Caki2 (cell line): ENCODE measurements at places on chromosomes 4 and X. TPM values are rescaled to one million over a fixed set of nuclear protein-coding genes. Genes with fewer than 3 reads are reported as not detected.
A peak's percentile ranks its signal among the peaks of the same experiment; 100 is the strongest.

The HSFX3 gene
- not detected in 2 replicates for total RNA-seq

The MSX1 gene
- total RNA-seq = 2.6 and 9.0 TPM in 2 replicates

The BEND2 gene
- total RNA-seq = not detected in 2 replicates

The SPATA4 gene
- not detected in 2 replicates for total RNA-seq

The STARD8 gene
- 2.4 and 4.3 TPM in 2 replicates for total RNA-seq

The MEPE gene
- total RNA-seq = not detected in 2 replicates

The USO1 gene
- 25.5 and 28.1 TPM in 2 replicates for total RNA-seq

The JADE3 gene
- 8.5 and 14.5 TPM in 2 replicates for total RNA-seq

The AMER1 gene
- total RNA-seq = 0.29 and 0.84 TPM in 2 replicates

The SLC38A5 gene
- total RNA-seq = 2.5 TPM in 1 of 2 replicates, not detected in the other

The CCSER1 gene
- total RNA-seq = 0.98 and 2.3 TPM in 2 replicates

The VCX2 gene
- not detected in 2 replicates for total RNA-seq

The SPANXC gene
- total RNA-seq = not detected in 2 replicates

The SLC10A4 gene
- total RNA-seq = not detected in 2 replicates

The MUC7 gene
- total RNA-seq = not detected in 2 replicates

The WAS gene
- 2.7 TPM in 1 of 2 replicates, not detected in the other for total RNA-seq

- no peak for DNase-seq
Observed at GRCh38 chrX:23888887-23889501, 18.7 kb downstream of the APOO start.

GRCh38 chrX:113222305-113222704 lies 381.7 kb upstream of the AMOT start:
- no peak for DNase-seq

DNA sequence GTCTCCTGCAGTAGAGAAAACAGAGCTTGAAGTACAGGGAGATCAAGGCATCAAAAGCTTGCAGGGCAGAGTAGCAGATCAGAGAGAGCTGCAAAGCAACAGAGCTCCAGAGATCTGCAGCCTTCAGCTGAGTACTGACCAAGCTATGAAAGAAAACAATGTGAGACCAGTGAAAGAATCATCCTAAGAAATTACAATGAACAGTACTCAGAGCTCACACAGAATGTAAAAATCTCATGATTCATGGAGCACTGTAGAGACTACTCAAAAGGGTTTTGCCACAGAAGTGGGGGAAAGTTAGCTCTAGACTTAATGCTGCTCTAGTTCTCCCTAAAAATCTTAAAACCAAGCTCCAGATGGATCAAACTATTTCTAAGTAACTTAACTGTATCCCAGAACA lies 80.0 kb upstream of the MAB21L2 start:
- DNase-seq = no peak

GRCh38 chrX:45794995-45795337 lies 594.3 kb upstream of the DIPK2B start:
- DNase-seq = no peak

DNA sequence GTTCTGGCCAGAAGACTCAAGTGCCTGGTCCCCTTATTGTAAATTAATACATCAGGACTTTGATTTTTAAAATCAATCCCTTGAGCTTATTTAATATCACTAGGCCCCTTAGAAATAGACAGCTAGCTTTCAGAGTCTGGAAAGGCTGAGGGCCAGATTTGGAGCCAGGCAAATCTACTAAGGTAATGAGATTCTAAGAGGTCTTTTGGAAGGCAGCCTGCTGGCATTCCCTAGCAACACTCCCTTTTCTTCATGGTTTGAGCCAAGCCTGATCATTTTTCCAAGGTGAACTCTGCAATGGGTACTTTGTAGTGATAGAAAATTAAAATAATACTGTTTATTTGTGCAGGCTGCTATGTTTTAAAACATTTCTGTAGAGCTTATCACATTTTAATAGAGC lies 378.5 kb downstream of the FAT4 start:
- DNase-seq = no peak

DNA sequence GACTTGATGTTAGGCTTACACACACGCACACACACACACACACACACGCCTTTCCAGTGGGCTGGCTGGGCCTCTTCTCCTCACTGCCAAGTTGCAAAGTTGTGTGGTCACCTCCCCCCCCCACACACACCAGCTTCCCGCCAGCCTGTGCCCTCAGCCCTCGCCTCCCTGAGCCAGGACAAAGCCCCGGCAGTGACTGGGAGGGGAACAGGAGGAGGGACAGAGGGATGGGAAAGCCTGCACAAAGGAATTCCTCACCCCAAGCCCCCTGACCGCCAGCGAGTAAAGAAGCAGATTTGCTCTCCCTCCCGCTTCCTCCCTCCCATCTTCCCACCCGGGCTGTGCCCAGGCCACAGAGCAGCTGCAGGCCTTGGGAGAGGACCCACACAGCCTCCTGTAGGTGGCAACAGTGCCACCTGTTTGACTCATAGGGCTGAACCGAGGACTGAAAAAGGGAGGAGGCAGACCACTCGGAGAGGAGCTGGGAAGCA lies at the start of gene GDPD2:
TSS of gene GDPD2 (plus strand) at position 464 of the 491 bp plus-strand sequence. CDS start 1,671 bp downstream, outside the sequence.
- DNase-seq = peak; percentile 20

- no peak for DNase-seq
Observed at GRCh38 chrX:151505796-151506195, 57.7 kb upstream of the PASD1 start.

DNA sequence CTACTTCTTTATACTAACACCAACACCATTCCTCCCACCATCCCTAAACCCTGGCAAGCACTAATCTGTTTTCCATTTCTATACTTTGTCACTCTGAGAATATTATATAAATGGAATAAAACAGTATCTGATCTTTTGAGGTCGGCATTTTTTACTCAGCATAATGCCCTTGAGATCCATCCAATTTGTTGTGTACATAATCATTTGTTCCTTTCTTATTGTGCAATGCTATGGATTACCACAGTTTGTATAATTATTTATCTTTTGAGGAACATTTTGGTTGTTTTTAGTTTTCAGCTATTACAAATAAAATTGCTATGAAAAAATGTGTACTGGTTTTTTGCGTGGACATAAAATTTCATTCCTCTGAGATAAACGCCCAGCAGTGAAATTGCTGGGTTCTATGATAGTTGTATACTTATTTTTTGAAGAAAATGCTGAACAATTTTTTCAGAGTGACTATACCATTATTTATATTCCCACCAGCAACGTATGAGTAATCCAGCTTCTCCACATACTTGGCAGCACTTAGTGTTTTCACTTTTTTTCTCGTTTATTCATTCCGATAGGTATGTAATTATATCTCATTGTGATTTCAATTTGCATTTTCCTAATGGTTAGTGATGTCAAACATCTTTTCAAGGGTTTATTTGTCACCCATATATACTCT lies 154.3 kb upstream of the DCAF8L1 start:
- no peak for DNase-seq

DNA sequence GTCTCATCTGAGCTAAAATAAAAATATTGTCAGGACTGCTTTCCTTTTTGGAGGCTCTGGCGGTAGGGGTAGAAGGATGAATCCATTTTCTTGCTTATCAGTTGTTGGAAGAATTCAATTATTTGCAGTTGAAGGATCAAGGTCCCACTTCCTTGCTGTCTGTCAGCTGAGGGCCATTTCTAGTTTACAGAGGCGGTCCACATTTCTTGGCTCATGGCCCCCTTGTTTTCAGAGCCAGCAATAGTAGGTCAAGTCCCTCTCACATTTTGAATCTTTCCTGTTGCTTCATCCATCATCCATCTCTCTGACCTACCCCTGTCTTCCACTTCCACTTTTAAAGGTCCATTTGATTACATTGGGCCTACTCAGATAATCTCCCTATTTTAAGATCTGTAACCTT lies 1099.3 kb upstream of the DIAPH2 start:
- no peak for DNase-seq

DNA sequence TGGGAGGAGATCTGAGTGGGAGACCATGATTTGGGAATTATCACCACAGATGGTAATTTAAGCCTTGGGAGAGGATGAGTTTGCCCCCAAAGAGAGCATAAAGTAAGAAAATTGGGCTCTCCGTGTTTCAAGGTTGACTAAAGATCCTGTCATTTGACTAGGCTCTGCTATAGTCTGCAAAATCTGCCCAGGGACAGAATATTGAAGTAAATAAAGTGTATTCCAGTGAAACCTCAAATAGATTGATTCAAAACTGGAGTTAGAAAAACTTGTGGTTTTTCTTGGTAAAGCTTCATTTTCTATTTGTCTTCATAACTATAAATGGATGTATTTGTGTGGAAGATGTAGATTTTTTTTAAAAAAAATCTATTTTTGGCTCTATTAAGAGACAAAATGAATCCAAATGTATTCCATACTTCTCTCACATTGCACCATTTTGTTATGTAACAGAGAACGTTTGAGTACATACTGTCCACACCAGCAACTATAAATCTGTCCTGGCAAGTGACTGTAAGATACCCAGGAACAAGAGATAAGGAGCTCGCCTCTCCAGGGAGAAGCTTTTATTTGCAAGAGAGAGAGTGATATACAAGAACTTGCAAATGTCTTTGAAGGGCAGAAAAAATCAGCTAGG lies 170.2 kb downstream of the CBR4 start:
- DNase-seq = no peak

- DNase-seq = peak; percentile 35
Observed at GRCh38 chr4:41692717-41693345, 55.7 kb downstream of the PHOX2B start.

GRCh38 chr4:1821679-1822567 lies 28.8 kb downstream of the FGFR3 start:
- DNase-seq = no peak

DNA sequence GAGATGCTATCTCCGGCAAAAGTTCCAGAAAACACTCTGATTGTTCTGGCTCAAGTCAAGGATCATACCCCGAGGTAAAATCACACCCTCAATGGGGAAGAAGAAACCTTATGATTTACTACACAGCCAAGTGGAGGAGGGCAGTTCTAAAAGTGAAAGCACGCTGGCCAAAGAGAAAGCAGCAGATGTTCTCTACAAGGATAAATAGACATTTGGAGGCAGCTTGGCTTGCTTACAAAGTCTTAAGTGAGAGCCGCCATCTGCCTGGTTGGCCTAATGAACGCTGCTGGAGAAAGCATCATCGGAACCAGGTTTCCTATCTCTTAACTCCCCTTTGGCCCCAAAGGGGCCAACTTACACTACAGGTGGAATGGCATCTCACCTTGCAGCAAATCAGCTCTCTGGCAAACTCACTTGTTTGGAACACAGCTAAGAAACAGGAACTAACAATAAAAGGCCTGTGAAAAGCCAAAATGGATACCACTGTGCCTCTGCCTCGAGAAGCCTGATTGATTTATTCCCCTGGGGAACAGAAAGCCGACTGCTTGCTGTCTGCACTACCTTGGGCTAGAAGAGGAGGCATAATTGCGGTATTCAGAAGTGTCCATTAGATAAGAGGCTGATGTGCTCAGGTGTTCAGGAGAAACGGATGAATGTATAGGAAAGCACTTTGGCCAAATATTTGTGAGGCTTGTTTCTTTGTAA lies 22.8 kb downstream of the FRAS1 start:
- DNase-seq = no peak

DNA sequence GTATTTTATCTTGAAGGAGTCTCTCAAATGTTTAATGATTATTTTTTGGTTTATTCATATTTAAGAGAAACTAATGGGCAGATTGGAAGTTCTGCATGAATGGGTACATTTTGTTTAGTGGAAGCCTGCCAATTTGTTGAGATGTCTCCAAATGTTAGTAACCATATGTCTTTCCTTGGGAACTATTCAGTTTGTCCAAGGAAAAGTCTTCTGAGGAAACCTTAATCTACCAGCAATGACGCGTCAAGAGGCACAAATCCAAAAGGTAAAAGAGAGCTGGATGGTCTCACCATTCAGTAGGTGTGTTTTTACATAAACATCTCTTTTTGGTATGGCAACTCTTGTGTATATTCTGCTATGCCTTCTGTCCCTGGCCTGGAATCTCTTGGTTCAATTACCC lies 37.4 kb upstream of the NDST3 start:
- no peak for DNase-seq

- DNase-seq = no peak
Observed at GRCh38 chrX:44898411-44899221, 25.6 kb downstream of the KDM6A start.

GRCh38 chr4:15756361-15756861 lies 21.7 kb upstream of the CD38 start:
- peak; percentile 15 for DNase-seq

DNA sequence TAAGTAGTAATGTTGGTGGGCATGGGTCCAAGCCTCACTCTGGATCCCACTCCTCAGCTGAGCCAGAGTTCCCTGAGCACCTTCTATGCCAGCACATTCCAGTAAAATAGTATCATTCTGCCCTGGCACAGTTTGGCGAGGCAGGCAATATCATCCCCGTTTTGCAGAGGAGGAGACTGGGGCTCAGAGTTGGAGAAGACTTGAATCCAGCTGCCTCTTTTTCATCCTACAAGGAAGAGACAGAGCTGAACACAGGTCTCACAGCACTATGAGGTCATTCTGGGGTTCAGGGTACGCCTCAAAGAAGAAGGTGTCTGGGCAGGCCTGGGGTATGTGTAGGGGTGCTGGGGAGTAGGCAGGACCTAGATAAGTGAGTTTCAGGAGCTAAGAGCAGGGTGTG lies 103.9 kb upstream of the STX18 start:
- no peak for DNase-seq

GRCh38 chr4:84578540-84579402 lies 4.2 kb upstream of the CDS1 start:
- peak; percentile 48 for DNase-seq

DNA sequence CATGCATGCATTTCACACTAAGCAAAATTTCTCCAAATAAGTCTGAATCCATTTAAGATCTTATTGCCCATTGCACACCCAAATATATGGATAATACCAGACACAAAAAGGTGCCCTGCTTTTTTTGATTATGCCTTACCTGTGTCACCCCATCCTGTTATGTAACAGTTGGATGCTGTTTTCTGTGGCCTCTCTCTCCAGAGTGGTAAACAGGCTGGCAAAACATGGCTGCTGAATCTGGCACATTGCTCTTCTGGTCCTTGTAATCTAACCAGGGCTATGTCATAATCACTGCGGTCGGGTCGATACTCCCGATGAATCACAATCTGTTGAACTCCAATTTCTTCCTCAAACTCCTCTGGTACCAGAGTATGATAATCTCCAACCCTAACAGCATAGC lies 70.1 kb downstream of the PRSS12 start:
- no peak for DNase-seq

- DNase-seq = no peak
Observed at GRCh38 chrX:130497531-130497930, 95.7 kb downstream of the RBMX2 start.

DNA sequence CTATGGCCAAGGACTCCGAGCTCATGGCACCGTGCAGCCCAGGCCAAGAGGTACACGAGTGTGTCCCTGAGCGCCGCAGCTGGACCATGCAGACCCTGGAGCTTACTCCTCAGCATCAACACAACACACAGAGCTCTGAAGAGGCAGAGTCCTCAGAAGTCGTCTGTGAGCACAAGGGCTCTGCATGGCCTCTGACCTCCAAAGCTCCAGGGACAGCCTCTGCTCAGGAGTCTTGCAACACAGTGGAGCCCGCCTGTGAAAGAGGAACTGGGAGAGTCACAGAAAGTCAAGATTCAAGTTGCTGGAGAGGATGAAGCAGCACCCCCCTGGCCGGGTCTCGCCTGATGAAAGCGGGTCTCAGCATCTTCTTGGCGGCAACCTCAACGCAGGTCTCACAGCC lies 2.9 kb downstream of the LRPAP1 start:
- DNase-seq = no peak

DNA sequence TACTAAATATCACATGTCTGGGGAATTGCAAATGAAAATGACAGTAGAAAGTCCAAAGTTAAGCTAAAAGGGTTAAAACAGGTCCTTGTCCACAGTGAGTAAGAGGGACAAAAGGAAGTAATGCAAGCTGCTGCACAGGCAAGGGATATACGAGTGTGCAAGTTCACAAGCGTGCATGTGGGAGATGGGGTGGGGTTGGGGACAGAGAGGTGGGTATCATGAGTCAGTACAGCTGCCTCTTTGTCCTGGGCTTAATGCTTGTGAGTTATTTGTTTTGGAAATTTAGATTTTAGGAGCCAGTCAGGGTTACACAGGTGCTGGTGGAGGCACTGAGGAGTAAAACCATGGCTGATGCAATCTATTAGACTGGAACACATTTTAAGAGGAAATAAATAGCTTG lies 3.3 kb upstream of the GPRASP2 start:
- no peak for DNase-seq
